Stimulated activated CD8-positive, alpha-beta memory T cell treated with anti-CD3 and anti-CD28 coated beads, Interleukin-4, amount 100 ng/mL, for 1 hour (primary cell): ENCODE measurements at places on chromosomes 7 and 10.

- no peak for DNase-seq
Observed at GRCh38 chr10:35927990-35928488, 285.9 kb upstream of the FZD8 start.

DNA sequence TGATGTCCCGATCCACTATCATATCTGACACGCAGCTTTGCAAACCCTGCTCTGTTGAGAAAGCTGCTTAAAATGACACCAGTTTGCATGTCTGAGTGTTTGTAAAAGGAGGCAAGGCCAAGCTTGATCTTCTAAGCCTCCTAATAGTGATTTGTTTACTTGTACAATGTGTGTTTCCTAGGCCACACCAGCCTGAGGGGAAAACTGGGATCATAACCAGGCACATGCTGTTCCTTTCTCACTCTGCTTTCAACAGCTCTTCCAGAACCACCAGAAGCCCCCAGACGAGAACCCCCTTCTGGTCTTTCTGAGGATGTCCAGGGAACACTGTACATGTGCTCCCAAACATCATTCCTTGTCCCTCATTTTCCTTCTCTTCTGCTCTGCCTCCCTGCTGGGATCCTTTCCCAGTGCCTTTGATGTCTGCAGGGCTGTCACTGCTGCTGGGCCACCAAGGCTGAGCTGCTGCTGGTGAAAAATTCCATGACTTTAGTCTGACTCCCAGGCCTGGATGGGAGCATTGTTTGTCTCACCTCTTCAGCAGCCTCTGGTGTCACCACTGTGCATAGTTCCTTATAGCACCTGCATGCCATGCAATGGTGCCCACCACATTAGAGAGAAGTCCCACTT, 4.0 kb upstream of the LGI1 start:
- DNase-seq: no peak

GRCh38 chr10:72331575-72332422, 22.9 kb downstream of the DNAJB12 start:
- peak; percentile 65 for DNase-seq

GRCh38 chr7:55110993-55111361, 92.2 kb downstream of the EGFR start:
- no peak for DNase-seq

DNA sequence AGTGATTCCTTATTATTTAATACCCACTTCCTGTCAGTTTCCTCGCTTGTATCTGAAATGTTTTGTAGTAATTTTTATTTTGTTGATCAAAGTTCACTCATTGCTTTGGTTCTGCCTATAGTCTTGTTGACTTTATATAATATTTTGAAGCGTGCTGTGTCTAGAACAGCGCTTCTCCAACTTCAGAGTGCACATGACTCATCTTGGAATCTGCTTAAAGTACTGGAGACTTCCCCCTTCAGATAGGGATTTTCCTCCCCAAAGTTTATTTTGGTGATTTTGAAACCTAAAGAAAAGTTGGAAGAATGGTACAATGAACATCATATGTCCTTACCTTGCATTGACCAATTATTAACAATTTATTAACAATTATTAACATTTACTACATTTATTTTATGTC, 5.8 kb downstream of the COMTD1 start:
- DNase-seq: no peak

GRCh38 chr10:66642217-66642616, 283.6 kb upstream of the LRRTM3 start:
- no peak for DNase-seq
